ENCODE measurements at places on chromosomes 12 and 14. TPM values are rescaled to one million over a fixed set of nuclear protein-coding genes. Genes with fewer than 3 reads are reported as not detected.

The KLRG1 gene
- 2.4 TPM for total RNA-seq

- no peak for DNase-seq
Measured at GRCh38 chr12:118358612-118359540, 13.8 kb downstream of the TAOK3 start.

The GUCY2C gene
- 0.11 TPM for total RNA-seq

GRCh38 chr12:44078273-44078672 lies 242.4 kb downstream of the TMEM117 start:
- no peak for DNase-seq

The KCNJ8 gene
- 2.5 TPM for total RNA-seq

The NR1H4 gene
- total RNA-seq = not detected

The WNT1 gene
- total RNA-seq = not detected

- peak; percentile 70 for DNase-seq
Measured at GRCh38 chr14:101233021-101233366, 328.3 kb upstream of the DIO3 start.

DNA sequence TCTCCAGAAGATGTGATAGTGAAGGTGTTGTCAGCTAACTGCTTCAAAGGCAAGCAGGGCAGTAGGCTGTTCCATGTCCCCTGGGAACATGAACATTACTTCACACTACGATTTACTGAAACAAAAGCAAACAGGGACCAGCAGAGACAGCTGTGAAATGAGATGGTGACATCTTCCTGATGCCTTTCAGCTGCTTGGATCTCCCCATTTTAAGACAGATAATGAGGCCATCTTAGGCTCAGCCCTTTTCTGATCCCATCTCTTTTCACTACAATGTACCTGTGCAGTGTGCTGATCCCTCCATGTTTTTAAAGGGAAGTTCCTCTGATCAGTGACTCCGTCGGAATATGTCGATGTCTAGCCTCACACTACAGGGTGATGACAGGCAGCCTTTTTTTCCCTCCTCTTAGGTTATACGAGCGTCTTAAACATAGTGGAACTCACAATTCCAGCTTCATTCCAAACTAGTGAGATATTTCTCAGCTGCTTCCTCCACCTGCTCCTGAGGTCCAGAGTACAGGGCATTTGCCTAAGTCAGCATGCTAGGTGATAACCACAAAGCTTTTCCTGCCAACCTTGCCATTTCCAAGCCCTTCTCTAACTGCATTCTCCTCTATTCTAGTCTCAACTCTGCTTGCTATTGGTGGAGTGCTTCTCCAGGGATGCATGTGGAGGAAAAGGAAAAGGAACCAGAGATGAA lies 87.6 kb upstream of the EGLN3 start:
- no peak for DNase-seq

DNA sequence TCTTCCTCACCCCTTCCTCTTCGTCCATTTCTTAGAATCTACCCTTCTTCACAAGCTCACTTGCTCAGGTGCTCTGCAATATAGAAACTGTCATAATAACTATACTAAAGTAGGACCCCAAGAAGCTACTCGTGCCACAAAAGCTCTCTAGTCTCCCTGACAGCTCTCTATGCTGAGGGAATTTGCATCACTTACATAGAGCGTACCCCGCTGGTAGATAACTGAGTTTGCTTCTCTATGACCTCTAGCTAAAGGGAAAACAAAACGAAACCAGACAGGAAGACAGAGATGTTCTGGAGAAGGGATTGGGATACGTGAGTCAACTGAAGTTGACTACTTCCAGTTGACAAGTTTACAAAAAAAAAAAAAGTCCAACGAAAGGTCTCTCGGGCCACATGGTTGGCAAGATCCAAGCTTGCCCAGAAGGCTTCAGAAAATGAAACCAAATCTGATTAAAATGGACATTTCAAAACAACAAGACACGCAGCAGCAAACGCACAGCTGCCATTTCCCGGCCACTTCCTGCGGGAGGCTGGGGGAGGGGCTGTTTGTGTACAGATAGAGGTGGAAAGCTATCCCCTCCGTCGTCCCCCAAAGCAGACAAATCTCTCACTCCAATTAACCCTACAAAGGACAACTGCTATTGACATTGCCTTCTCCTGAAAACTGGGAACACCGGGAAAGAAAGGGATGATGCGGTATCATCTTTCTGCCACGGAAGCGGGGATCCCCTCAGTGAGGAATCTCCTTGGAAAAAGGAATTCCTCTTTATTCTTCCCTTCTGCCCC lies 1.3 kb downstream of the BAZ2A start:
- peak; percentile 82 for DNase-seq

- no peak for DNase-seq
Measured at GRCh38 chr14:102993523-102993922, 63.8 kb downstream of the CDC42BPB start.

DNA sequence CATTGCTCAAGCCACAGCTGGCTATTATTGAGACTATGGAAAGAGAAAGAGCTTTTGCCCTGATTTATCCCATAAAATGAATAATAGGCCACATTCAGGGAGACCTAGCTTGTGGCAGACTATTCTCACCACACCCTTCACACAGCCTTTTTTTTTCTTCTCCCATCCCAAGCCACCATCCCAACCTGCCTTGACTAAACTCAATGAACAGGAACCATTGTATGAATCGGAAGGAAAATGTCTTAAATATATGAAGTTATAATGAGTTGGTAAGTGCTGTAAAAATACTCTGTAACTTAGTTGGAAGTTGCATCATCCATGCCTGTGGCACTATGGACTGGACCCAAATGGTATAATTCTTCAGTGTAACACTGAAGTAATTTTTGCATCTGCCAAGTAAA lies 338.4 kb downstream of the RAD51B start:
- no peak for DNase-seq

GRCh38 chr12:117564881-117565280 lies 203.5 kb upstream of the NOS1 start:
- DNase-seq = no peak

DNA sequence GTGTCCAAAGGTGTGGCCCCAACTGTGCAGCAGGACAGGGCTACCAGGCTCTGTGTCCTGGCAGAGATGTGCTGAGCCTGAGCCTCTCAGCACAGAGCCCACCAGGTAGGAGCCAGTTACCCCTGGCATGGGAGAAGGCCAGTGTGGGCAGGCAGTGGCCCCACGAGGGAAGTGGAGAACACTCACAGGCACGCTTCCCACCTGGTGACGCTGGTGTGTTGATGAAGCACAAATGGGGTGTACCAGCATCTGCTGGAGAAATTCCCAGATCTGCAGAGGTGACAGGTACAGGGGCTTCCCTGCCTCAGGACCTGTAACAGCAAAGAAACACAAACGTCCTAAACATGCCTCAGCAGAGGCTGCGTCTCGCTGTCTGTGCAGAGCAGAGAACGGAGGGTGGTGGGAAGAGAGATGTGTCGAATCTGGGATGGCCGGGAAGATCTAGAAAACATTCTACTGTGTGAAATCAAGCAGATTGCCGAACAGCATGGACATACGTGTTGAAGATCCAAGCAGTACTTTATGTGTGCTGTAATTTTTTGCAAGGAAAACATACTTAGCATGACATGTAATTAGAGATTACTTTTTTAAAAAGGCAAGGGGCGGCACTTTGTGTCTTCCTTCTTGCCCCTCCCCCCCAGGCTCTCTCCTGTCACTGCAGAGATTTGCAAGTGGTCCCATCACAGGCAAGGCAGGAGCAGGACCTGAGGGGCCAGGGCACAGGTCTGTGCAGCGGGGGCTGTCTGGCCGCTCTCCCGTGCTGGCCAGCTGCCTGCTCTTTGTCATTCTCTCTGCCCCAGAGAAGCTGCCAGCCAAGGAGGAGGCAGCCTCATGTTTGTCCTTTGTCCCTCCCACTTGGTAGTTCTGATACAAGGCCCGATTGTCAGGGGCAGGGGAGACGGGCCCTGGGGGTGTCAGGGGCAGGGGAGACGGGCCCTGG lies 17.3 kb downstream of the HIP1R start:
- DNase-seq = peak; percentile 67

- DNase-seq = no peak
Measured at GRCh38 chr12:51285843-51286242, 15.6 kb upstream of the SMAGP start.

GRCh38 chr12:95164656-95165055 lies 52.6 kb downstream of the FGD6 start:
- no peak for DNase-seq

DNA sequence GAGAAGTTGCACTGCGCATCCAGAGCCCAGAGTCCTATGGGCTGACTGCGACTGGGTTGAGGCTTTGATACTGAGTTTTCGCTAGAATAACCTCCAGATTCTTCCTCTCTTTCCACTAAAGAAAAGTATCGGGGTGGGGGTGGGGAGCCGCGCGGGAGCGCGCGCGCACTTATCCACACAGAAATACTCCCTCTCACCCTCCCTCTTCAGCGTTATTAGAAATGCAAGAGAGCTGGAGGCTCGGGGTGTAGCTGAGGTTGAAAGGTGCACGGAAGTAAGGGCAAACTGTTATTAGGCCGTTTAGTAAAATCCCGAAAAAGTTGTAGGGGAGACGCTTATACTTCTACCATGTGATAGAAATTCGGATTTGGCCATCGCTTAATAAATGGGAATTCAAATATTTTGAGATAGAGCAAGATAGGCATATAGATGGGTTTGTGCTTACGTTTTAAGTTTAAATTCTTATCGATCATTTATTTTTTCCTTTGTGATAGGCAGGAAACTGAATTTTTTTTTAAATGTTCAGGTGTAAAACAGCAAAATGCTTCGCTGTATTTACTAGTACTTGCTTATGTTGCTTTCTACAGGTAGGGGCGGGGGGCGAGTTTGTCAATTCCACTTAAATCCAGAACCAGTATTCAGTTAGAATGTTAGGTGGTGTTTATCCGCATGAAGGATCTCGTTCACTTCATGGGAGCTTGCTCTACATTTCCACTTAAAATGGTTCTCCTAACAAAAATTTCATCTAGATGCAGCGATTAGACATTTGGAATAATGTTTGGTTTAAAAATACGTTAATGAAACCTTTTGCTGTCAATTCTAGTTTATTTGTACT lies 1.1 kb downstream of the ARHGAP5 start:
- DNase-seq = no peak

DNA sequence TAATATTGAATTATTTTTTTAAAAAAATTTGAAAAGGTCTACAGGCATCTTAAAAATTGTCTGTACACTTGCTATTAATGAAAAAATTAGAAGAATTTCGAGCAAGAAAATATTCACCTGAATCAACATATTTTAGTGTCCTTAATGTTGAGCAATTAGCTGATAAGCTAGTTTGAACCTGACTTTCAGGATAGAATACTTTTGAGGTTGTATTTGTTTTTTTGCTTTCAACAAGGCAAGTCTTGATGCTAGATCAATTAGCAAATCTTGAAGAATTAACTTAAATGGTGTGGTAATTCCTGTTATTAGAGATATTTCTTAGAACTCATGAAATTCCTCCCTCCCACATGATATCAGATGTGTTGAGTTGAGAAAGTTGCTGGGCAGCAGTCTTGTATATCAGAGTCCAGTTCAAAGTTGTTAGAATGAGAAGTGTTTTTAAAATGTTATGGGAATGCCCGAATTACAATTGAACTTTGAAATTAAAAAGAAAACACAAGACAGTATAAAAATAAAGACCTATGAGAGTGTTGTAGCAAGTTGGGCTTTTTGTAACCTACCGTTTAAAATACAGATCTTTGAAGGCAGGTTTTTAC lies 119.2 kb downstream of the TRMT5 start:
- DNase-seq = no peak

GRCh38 chr12:65287426-65287825 lies 8.9 kb downstream of the MSRB3 start:
- no peak for DNase-seq

DNA sequence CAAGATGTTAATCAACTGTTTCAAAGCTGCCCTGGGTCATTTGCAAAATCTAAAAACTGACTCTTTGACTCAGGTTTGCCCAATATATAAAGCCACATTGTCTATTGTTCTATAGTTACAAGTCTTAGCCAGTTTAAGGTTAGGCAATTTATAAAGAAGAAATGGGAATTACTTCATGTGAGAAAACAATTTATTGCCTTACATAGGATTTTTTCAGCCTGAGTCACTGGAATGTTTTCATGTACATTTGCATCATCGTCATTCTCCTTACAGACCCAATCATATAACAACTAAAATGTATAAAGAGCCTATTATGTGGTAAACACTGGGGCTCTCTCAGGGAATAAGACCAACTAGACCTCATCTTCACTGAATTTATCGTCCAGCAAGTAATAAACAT lies 100.3 kb upstream of the PLEKHG7 start:
- DNase-seq = no peak

GRCh38 chr12:97461553-97461952 lies 1.1 kb upstream of the RMST start:
- no peak for DNase-seq

The GPR68 gene
- 0.95 TPM for total RNA-seq

DNA sequence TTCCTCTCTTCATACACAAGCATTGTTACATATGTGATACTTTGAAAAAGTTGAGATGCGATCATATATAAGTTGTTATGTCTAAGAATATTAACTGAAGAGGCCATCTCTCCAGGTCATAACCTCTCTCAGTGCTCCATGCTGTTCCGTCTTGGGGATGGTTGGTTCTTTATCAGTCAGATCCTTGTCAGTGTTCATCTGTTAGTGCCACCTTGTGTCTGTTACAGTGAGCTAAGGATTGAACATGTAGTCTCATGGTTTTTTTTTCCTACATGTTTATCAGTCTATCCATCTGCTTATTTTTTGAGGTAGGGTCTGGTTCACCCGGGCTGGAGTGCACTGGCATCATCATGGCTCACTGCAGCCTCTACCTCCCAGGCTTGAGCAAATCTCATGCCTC lies 30.5 kb downstream of the EP400 start:
- no peak for DNase-seq

The MAP3K9 gene
- total RNA-seq = 12.6 TPM

The NCKAP5L gene
- 8.2 TPM for total RNA-seq

The CLBA1 gene
- 7.3 TPM for total RNA-seq

- peak; percentile 89 for DNase-seq
Measured at GRCh38 chr12:132904718-132905328, 17.4 kb upstream of the CHFR start.

DNA sequence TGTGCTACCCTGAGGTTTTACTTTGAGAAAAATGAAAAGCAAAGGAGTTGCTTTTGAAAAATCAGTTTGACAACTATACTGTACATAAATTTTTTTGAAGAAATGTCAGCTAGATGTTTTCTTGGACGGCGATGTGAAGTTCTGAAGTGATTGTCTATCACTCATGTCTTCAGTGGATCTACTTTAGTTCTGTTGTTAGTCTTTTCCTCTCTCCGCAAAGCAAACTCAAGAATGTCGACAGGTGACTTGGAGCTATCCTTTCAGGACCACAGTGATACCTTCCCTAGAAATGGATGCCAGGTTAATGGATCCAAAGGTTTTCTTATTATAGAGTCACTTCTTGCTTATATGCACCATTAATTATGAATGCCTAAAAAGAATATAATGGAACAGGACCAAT lies 1.2 kb downstream of the PTPRO start:
- no peak for DNase-seq

- DNase-seq = no peak
Measured at GRCh38 chr12:90501412-90501811, 453.6 kb downstream of the CCER1 start.

The KRT72 gene
- total RNA-seq = 2.0 TPM

- DNase-seq = no peak
Measured at GRCh38 chr14:21846227-21846885, 172.7 kb upstream of the OR4E1 start.

All from suprapubic skin (tissue), 4 donors.